ENCODE measurements at places on chromosomes 11 and 22. TPM values are rescaled to one million over a fixed set of nuclear protein-coding genes. Genes with fewer than 3 reads are reported as not detected.

Gene KDM4D
- 0.68 TPM for total RNA-seq

- no peak for DNase-seq
Observed at GRCh38 chr11:15780382-15780781, 576.0 kb downstream of the SOX6 start.

DNA sequence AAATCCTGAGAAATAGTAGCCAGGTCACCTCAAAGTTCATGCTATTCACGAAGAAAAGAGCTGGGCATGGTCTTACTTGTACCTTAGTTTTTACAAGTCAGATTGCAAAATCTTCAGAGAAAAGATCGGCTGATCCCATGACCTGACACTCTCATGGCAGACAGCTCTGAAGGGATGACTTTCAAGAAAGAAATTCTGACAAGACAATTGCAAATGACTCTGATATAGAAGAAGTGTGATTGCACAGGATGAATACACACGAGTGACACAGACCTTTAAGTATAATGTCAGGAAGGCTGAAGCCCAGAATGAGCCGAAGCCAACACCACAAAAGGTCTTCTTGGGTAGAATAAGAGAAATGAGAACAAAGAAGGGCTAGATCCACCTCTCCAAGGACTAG lies 59.4 kb upstream of the DRD2 start:
- DNase-seq: no peak

- DNase-seq: no peak
Observed at GRCh38 chr22:36762687-36763260, 13.1 kb downstream of the IFT27 start.

Data from Calu3 (cell line).